Islet precursor cell (in vitro differentiated cells): ENCODE measurements at places on chromosomes 3 and 15.
A peak's percentile ranks its signal among the peaks of the same experiment; 100 is the strongest.

GRCh38 chr15:60901647-60902046 is 327.5 kb downstream of the RORA start:
- no peak for DNase-seq

DNA sequence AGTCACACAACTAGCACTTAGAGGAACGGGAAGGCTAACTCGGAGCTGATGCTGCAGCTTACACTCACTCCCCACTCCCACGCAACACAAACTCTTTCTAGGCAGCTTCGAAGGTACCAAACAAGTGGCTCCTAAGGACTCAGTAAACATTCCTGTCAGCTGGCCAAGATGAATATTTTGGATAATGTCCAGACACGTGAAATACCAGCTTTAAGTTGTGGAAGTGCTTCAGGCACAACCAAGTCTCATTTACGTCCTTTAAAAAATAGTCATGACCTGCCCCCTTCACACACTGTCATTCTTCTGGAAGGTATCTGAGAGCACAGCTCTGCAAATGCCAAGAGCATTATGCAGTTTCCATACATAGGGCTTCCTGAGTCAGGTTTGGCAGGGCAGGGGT is 1005.9 kb upstream of the CFAP20DC start:
- peak; percentile 67 for DNase-seq

DNA sequence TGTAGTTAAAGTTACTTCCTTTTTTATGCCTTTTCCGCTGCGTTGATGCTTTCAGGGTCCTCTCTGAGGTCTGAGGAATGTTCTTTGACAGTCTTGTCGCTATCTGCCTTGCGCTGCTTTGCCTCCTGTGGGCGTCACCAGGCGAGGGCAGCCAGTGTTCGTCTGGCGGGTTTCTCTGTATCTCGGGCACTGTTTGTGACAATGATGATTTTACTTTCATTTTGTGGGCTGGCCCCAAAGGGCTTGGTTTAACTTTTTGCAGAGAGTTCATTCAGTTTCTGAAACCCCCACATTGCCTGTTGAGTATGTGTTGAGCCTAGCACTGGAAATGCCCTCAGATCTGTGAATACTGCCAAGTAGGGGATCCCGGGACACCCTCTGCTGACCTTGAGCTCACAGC is 24.6 kb upstream of the SACM1L start:
- no peak for DNase-seq

DNA sequence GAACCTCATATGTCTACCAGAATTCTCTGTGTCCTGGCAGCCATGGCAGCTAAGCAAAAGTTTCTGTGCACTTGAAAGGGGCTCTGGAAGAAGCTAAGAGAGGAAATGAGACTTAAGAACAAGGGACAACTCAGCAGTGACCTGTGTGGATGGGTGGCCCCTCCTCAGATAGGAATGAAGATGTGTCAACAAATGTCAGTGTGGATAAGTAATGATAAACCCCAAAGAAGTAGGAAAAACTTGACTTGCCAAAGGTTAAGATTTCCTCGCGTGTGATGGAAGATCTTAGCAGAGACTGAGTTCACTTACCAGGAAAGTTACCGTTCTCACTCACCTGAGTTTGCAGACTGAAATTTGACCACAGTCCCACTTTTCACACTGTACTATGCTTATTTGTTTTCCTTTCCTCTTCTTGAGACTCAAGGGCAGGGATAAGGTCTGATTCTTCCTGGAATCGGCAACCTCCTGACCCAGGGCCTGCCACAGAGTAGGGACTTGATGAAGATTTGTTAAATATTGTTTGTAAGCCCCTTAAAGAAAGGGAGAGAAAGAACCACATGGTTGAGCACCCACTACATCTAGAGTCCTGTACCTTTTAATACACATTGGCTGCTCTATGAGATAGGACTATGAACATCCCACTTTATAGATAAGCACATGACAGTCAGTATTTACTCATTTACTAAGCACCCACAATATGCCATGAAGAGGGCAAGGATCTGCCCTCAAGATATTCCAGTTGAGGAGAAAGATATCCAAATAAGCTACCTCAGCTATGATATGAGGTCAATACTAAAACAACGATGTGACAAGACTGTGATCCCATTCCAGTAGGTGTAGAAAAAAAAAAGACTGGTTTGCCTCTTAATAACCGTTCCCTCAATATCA is 7.3 kb upstream of the HRH1 start:
- DNase-seq = no peak

- DNase-seq = no peak
Measured at GRCh38 chr3:73520931-73521461, 103.7 kb downstream of the PDZRN3 start.

DNA sequence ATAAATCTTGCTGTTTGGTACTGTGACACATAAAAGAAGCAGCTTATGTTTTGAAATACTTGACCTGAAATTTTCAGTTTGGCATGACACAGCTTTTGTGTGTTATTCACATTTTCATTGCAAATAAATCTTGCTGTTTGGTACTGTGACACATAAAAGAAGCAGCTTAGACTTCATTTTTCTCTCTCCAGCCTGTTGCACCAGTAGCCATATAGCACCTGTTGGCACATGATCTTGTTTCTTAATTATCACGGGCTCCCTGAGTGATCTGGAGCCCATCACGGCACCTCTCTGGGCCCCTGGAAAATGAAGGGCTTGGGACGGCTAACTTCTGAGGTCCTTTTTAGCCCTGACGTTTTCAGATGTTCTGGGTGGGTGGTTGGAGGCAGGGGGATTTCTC is 77.4 kb upstream of the SLCO3A1 start:
- no peak for DNase-seq

- no peak for DNase-seq
Measured at GRCh38 chr3:27431116-27431515, 53.1 kb downstream of the SLC4A7 start.

- DNase-seq = peak; percentile 61
Measured at GRCh38 chr15:60507596-60508424, 28.9 kb upstream of the ICE2 start.

DNA sequence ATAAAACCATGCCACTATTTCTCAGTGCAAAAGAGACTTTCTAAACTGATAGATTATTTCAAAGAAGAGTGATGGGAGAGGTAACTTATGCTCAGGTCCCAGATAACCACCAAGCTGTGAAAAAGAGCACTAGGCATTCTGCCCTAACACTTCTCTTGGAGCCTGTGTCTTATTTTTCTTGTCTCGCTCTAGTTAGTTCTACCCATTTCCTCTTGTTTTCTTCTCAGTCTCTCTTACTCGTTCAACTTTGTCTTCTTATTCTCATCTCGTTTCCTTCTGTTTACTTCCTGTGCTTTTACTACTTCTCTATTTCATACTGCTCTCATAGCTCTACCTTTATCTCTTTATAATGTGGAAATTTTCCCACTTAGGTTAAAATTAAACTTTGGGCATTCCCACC is 91.8 kb upstream of the CGNL1 start:
- DNase-seq = no peak

DNA sequence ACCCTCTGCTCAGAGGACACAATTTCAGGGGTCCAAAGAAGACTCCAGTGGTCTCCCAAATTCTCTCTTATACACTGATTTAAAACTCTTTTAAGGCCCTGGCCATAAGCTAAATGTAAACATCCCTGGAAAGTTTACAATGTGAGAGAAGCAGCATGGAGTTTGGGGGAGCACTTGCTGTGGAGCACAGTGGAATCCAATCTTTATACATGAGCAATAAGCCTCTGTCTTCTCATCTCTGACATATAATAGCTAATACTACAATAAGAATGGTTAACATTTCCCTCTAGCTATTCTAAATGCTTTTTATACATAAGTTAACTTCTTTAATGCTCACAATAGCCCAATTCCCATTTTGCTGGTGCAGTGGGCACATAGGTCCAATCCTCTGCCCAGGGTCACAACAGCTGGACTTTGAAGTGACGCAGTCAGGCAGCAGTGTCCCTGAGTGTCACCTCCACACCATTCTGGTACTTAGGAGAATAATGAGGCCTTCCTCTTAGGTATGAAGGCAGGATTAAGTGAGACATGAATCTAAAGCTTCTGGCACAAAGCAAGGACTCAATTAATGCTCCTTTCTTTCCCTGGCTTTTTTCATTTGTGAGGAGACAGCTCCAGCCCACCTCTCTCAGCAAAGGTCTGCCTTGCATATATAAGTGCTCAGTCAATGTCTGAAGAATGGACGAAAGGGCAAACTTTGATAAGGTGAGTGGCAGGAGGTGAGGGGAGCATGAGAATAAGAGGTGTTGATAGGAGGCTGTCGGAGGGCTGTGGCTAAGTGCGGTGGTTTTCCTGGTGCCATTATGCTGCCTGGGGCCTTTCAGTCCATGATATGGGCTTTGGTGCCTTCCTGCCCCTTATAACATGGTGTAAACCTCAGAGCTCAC is 26.3 kb downstream of the CCNL1 start:
- no peak for DNase-seq

- DNase-seq = no peak
Measured at GRCh38 chr3:46215810-46216414, 7.8 kb upstream of the CCR1 start.

- DNase-seq = peak; percentile 86
Measured at GRCh38 chr3:58564456-58565160, 12.6 kb downstream of the FAM107A start.

DNA sequence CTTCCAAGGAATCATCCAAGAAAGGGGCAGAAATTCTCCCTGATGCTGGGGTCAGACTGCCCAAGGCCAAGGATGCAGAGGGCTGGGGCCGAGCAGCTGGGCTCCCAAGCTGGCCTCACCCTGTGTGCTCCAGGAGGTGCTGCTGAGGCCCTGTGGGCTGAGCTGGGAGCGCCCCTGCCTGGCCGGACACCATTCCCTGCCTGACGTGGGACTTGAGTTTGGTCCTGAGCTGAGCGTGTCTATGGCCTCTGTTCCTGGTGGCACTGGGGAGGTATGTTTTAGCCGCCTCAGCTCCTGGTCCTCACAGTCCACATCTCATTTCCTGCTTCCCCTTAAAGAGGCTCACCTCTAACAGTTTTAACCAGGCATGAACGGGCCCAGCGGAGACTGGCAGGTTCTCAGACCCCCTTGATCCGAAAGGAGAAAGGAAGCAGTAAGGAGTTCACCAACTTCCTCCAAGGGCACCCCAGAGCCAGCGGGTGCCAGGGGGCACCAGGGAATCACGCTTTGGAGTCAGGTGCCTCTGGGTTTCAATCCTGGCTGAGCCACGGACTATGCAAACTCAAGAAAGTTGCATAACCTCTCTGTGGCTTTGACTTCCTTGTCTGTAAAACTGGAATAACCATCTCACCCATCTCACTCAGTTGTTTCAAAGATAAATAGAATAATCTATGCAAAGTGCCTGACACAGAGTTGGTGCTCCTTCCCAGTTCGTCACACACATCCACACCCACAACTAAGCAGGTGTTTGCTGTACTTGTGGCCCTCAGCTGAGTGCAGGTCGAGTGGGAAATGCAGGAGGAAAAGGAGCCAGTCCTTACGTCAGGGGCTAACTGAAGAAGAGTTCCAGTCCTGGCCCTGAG is 48.6 kb downstream of the SLC12A8 start:
- DNase-seq = peak; percentile 86

DNA sequence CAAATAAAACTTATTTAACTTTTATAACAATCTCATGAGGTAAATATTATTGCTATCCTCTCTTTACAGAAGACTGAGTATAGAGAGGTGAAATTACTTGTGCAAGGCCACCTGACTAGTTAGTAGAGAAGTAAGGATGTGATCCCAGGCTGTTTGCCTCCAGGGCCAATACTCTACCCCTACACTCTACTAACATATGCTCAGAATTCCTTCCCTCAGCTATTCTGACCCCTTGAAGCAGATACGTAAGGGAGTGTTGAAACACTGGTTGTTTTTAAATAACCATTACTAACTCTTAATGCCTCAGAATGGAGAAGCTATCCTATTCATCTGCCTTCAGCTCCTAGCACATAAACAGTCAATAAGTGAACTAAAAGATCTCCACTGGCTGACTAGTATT is 24.1 kb downstream of the CSTA start:
- no peak for DNase-seq

GRCh38 chr15:100143378-100143777 is 198.4 kb downstream of the ADAMTS17 start:
- no peak for DNase-seq

DNA sequence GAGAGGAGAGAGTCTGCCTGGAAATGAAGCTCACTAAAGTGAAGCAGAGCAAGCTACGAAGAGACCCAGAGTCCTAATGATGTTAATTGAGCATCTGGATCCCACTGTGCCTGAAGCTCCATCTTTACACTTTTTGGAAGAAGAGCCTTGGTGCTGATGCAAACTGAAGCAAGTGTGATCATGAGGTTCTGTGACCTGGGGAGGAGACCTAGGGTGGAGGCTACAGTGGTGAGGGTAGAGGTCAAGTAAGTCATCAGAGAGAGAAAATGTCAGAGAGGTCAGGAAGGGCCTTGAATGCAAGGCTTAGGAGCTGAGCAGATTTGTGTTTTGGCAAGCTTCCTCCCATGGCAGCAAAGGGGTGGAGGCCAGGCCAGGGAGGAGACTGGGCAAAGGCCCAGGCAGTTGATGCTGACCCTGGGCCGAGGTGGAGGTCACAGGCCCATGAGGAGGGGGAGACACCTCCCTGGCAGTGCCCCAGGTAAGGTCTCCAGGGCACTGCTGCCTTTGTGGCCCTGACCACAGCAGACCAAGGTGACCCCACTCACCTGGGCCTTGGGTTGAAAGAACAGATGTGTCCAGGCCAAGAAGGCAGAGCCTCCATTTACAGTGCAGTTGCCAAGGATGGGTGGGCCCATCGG is 1.6 kb downstream of the GRIP2 start:
- DNase-seq = no peak
